Iris pigment epithelial cell (primary cell): ENCODE measurements at places on chromosomes 5 and 9.

DNA sequence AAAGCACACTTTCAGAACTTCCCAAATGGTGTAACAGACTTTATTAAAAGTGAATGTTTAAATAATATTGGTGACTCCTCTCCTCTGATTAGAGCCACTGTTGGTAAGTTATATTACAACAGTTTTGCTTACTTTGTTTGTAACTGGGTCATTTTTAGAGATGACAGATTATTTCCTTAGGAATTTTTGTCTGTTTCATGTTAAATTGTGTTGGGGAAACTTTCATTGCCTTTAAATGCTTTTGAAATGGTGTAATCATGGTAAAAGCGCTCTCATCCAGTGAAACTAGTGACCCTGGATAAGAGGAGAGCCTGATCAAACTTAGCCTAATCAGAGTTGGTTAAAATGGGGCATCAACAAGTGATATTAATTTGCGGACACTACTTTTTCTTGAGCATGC is 39.4 kb downstream of the TNPO1 start:
- no peak for DNase-seq

DNA sequence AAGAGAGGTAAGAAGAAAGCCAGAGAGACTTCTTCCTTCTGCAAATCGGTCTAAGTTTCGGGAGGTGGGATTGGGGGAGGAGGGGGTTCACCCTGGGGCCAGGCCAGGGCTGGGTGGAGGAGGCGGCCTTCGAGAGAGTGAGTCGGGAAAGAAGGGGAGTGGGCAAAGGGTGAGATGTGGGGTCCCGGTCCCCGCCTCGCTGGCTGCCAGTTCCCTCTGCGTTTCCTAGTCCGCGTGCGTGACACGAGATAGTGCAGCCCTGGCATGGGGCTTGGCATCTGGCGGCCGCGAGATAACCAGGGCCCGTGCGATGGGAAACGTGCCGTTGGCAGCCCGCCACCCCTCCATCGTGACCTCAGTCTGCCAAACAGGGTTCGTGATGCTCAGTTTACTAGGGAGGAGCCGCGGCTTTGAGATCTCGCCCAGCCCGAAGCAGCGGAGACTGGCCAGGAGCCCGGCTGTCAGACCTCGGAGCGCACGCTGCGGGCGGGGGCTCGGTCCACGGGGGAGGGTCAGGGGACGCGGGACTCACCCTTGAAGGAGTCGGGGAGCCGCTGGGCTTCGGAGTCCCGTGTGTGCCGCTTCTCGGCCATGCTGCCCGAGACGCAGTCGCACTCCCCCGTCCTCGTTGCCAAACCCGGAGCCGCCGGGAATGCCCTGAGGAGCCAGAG is at the start of gene STOM:
Gene STOM (minus strand): TSS at position 656 of the 671 bp plus-strand sequence. CDS start 63 bp downstream, at position 593.
- peak; percentile 87 for DNase-seq

DNA sequence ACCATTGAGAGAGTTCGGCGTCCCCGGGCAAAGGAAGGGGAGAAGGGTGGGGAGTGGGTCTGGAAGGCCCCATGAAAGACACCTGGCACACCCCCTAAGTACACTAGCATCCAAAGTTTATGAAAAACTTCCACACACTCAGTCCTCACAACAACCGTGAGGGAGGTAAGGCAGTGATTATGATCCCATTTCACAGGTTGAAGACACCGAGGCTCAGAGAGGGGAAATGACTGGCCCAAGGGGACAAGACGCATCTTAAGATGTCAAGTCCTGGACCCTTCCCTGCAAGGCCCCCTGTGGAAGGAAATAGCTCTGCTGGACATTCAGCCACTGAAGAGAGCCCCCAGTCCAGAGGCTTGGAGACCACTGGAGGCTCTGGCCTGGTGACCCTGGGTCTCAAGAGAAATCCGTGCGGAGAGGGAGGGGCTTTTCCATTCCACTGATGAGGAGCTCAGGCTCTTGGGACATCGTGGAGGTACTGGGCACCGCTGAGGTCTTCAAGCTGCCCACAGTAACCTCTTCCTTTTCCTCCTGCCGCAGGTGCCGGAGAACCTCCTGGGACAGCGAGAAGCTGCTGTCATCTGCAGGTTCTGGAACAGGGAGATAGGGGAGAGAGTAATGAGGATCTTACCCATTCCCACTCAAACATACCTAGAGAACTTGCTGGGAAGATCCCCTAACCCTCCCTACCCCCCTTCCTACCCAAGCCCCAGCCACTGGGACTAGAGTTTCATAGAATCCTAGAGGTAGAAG is 5.2 kb downstream of the SMIM33 start:
- DNase-seq = no peak

DNA sequence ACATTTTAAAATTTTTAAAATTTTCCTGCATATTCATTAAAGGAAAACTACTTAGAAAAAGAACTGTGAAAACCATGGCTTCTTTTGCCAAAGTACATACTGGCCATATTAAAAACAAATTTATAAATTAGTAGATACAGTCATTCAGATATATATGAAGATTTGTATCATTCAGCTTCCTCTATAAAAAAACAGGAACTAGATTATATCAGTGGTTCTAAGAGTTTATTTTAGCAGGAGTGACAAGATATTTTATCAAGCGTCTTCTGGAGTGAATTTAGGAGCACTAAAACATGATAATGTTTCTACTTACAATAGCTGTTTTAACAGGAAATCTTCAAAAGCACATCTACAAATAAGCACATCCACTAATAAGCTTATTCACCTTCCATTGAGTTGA is 171.4 kb downstream of the RAPGEF6 start:
- DNase-seq = no peak

DNA sequence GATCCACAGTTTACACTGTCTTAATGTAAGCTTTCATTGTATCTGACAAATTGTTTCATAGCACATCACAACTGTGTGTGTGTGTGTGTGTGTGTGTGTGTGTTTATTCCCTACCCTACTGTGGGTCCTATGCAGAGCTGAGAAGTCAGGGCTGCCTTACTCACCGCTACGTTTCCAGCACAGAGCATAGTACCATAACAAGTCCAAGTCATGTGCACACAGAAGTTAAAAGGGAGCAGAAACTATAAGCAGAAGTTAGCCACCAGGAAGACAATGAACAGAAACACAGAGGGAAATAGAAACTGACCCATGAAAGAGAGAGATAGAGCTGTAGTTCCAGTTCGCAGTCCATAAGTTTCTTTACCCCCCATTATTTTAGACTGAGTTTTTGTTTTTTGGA is 38.2 kb upstream of the DMXL1 start:
- no peak for DNase-seq

GRCh38 chr9:105318729-105319191 is 74.3 kb downstream of the SLC44A1 start:
- DNase-seq = no peak

GRCh38 chr5:72018143-72018803 is 89.0 kb upstream of the MAP1B start:
- DNase-seq = peak; percentile 75

- peak; percentile 89 for DNase-seq
Observed at GRCh38 chr5:174419540-174420132, 304.7 kb upstream of the MSX2 start.
